ENCODE measurements at places on chromosomes 2 and 18.

DNA sequence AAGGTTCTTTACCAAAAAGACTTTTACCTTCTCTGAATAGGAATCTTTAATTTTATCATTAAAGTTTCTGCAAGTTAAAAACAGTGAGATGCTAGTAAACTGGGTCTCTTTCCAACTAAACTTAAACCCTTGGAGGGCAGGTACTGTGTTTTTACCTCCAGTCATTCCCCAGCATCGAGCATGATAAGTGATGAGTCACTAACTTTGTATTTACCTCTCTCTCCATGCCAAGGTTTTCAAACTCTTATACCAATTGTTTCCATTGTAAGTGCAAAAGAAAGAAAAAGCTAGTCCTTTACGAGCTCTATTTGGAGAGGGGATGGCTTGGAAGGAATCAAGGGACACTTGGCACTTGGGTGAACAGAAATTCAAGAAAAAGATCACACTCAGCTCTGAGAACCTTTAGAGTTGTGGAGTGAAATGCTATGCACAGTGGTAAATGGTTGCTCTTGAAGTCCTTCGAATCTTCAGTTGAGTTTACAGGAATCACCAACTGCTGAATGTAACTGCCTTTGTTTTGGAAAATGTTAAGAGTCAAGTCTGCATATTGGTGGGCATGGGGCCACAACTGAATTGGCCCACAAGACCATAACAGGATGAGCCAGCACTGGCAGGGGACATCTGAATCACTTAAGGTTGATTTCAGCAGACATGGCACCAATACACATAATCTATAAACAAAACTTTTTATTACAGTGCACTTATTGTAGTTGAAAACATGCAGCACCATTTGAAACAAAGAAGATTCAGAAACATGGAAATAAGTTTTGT is 8.3 kb upstream of the RBM43 start:
- no peak for DNase-seq

- no peak for DNase-seq
Measured at GRCh38 chr2:120536141-120536540, 190.2 kb downstream of the INHBB start.

DNA sequence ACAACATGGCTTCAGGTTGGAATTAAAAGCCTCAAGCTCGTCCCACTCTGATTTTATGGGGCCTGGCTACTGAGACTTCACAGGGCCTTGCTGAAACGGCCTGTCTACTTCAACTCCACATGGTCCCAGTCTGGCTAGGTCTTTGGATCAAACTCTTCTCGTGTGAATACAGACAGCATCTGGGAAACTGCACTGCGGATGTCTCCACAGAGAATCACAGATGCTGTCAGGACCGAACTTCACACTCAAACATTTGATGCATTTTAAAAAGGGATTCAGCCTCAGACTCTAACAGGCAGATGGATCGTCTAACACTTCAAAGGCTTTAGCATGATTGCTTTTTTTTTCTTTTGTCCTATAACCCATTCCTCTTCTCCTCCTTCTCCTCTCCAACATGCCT is 198.5 kb downstream of the ZNF521 start:
- no peak for DNase-seq

- no peak for DNase-seq
Measured at GRCh38 chr2:69184224-69184623, 171.2 kb downstream of the ANTXR1 start.

- no peak for DNase-seq
Measured at GRCh38 chr2:30987566-30987965, 150.7 kb downstream of the GALNT14 start.

- DNase-seq, result no peak
Measured at GRCh38 chr18:25658476-25658875, 306.5 kb upstream of the ZNF521 start.

DNA sequence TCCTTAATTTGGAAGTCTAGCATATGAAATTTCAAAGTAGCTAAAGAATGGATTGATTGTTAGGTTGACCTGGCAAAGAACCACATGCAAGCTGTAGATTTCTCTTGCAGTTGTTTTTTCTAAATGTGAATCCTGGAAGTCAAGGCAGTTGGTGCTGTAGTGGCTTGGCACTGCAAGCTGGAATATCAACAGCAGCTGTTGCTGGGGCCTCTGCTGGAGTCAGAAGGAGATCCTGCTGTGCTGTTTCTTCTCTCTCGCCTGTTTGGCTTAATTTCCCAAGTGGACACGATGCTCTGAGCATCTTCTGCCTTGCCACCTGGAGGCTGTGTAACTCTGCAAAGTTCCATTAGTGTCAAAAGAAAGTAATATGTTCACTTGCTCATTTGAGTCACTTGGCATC is 12.6 kb downstream of the PIK3C3 start:
- DNase-seq, result no peak

DNA sequence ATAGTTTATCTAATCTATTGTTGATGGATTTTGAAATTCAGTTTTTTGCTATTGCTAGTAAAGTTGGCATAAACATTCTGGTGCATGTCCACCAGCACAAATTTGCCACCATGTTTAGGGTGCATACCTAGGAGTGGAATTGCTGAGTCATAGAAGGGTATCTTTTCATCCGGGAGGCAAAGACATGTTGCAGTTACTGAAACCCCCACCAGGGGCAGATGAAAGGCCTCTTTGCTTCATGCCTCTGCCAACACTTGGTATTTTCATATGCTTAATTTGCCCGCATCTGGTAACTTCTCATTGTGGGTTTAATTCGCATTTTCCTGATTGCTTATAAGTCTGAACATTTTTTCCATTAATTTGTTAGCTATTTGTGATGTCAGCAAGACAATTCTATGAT is 8.2 kb downstream of the DCC start:
- DNase-seq, result peak; percentile 39

DNA sequence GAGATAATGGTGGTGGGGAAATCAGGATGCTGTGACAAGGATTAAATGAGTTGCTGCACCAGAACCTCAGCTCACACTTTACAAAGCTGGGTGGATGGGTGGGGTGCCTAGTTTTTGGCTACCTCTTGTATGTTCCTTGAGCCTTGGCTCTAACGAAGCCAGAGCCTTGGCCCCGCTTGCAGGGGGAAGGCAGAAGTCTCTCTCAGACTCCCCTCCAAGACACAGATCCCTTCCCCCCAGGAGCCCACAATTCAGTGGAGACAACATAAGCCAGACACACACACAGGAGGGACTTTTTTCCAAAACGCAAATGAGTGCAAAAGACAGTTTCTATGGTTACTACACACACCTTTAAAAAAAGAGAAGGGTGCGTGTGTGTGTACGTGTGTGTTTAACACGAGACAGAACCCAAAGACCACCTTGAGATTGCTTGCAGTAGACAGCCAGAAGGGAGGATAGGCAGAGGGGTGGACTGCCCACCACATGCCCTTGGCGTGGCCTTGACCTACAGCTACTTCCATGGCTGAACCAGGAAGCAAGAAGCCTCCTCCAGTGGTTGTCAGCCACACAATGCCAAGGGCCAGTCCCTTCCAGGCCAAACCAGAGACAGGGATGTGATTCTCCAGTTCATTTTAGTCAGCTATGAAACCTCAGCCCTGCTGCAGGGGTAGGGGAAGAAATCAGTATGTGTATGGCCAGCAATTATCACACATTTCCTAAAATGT is 70.3 kb downstream of the BCL2L11 start:
- no peak for DNase-seq

DNA sequence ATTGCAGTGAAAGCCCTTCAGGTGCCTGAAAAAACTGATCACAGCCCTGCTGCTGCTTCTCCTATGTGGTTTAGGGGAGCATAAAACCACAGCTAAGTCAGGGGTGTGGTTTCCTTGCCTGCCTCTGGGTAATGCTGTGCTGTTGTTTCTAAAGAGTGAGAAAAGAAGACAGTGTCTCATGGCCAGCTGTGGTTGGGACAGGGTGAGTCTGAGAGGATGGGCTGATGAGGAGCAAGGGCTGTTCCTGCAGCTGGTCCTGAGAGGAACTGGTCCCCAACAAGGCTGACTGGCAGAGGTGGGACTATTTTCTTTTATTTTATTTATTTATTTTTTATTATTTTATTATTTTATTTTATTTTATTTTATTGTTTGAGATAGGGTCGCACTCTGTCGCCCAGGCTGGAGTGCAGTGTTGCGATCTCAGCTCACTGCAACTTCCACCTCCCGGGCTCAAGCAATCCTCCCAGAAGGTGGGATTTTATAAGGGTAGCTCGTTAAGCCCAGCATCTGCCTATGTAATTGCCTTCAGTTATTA is 236.7 kb downstream of the FHOD3 start:
- DNase-seq, result no peak

DNA sequence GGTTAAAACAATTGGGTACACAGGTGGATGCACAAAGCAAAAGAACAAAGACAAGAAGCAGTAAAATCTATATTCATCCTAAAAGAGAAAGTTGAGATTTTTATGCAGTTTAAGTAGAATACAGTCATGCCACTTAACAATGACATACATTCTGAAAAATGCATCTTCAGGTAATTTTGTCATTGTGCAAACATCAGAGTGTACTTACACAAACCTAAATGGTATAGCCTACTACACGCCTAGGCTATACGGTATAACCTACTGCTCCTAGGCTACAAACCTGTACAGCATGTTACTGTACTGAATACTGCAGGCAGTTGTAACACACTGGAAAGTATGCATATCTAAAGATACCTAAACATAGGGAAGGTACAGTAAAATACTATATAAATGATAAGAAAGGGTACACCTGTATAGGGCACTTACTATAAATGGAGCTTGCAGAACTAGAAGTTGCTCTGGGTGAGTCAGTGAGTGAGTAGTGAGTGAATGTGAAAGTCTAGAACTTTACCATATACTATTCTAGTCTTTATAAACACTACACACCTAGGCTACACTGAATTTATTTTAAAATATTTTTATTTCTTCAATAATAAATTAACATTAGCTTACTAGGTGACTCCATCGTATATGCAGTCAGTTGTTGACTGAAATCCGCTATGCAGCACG is 132.9 kb downstream of the BARD1 start:
- no peak for DNase-seq

- no peak for DNase-seq
Measured at GRCh38 chr2:193461431-193461934, 1266.8 kb upstream of the TMEFF2 start.

DNA sequence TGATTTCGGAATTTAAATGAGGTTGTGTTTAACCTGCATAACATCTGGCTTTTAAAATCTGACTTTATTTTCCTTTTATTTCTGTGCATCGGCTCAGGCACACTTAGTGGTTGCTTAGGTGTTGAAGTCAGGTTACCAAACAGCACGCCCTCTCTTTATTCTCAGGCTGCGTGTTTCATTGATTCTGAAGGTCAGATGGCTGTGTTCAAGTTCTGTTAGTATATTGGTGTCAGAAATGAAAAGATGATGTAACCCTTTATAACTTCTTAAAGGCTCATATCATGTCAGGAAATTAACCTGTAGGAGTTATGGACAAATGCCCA is 246.5 kb downstream of the LDLRAD4 start:
- no peak for DNase-seq

- DNase-seq, result no peak
Measured at GRCh38 chr2:238731961-238732360, 115.9 kb upstream of the TWIST2 start.

- peak; percentile 90 for DNase-seq
Measured at GRCh38 chr2:234483568-234484251, 13.2 kb downstream of the ARL4C start.

DNA sequence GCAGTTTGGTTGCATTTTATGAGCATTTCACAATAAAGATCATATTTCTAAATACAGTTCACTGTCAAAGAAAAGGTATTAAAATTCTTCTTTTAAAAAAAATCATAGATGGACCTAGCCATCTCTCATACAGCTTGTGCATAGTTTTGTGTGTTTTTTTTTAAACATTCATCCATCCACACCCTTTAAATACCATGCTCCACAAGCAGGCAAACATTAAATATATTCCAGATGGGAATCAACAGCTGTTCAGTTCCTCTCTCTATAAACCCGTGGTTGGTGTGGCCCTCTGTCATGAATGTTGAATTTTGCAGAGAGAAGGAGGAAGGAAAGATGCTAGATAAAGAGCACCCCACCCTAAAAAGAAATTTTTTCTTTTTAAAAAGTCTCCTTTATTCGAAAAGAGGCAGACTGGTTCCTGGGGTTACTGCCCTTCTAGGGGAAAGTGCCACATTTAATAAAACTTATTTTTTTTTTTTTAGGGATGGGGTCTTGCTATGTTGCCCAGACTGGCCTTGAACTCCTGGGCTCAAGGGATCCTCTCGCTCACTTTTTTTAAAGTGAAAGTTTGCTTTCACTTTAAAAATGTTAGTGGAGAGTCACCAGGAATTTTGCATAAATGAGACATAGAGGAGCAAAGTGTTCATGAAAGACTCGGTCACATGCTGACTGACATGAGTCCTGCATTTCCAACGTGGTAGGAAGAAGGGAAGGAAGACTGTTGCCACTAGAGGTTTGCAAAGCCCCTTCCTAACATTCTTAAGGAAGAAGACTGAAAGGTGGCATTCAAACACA is 73.9 kb upstream of the LMAN1 start:
- DNase-seq, result no peak

DNA sequence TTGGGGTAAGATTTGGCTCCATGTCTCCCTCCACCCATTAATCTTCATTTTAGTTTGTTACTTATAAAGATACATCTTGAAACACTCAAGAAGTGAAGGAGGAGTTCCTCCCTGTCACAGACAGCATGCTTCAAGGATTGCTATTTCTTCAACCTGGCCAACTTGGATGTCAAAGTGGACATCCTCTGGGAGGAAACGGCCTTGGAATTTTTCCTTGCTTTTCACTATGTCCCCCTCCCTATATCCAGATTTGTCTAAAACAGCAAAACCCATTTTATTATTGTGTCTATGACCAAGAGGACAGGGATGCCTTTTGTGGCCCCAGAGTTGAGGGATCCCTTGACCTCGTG is 242.9 kb downstream of the LPIN1 start:
- DNase-seq, result no peak

DNA sequence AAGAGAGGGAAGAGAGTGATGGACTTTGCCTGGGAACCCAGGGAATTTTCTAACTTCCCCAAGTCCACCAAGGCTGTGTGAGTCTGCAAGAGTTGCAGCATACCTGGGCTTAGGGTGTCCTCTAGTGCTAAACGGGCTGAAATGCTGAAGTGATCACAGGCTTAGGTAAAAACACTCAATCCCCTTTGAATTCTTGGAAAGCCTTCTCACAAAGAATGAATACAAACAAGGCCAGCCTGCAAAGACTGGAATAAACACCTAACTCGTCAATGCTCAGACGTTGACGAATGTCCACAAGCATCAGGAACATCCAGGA is 30.0 kb upstream of the BMP10 start:
- DNase-seq, result peak; percentile 17

DNA sequence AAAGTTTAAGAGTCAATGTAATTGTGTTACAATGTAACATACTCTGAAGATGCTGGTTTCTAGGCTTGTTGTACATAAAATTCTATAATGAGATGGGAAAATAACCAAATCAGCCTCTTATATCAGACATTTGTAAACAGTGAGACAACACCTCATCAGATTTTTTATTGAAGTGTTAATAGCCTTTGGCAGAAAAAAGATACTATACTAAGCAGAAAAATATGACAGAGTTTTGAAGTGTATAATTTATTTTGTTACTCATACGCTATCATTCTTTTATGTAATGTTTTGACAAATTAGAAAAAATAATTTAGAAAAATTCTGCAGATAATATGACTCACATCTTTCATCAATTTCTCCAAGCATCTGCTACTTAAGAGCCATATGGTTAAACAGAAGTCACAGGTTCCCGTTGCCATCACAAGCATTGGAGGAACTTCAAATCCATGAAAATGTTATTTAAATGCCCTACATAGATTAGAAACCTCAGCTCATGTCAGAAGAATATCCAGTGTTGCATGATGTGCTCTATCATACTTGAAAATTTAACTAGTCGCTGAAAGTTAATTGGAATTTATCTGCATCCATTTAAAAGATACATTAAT is 535.4 kb downstream of the LRP1B start:
- no peak for DNase-seq

- DNase-seq, result peak; percentile 73
Measured at GRCh38 chr2:8475349-8476031, 206.4 kb upstream of the ID2 start.

GRCh38 chr2:157898591-157898996 is 22.5 kb upstream of the ACVR1 start:
- DNase-seq, result peak; percentile 84
